ENCODE measurements at places on chromosomes 4 and X. TPM values are rescaled to one million over a fixed set of nuclear protein-coding genes. Genes with fewer than 3 reads are reported as not detected.

Gene OSTC
- 172 TPM for polyA plus RNA-seq

Gene FSTL5
- polyA plus RNA-seq: 0.99 TPM

Gene UGT2A1
- 0.54 TPM for polyA plus RNA-seq

Gene MAML3
- 4.6 TPM for polyA plus RNA-seq

Gene SPATA18
- 2.7 TPM for polyA plus RNA-seq

Gene TCEAL7
- polyA plus RNA-seq: 363 TPM

Gene GPR173
- 6.7 TPM for polyA plus RNA-seq

Gene TRMT10A
- polyA plus RNA-seq: 10.5 TPM

Gene FAM184B
- 2.8 TPM for polyA plus RNA-seq

Gene ZNF141
- 20.7 TPM for polyA plus RNA-seq

Gene AMOT
- 32.4 TPM for polyA plus RNA-seq

Gene TMSB15B
- polyA plus RNA-seq: 8.8 TPM

Gene NFKB1
- 17.8 TPM for polyA plus RNA-seq

Gene GAGE1
- polyA plus RNA-seq: not detected

Gene FAM47E
- polyA plus RNA-seq: 2.1 TPM

Gene FAM9C
- 0.43 TPM for polyA plus RNA-seq

Gene OTC
- not detected for polyA plus RNA-seq

Gene LDB2
- polyA plus RNA-seq: 46.5 TPM
